MG63 (cell line): ENCODE measurements at places on chromosomes 12 and 14.

DNA sequence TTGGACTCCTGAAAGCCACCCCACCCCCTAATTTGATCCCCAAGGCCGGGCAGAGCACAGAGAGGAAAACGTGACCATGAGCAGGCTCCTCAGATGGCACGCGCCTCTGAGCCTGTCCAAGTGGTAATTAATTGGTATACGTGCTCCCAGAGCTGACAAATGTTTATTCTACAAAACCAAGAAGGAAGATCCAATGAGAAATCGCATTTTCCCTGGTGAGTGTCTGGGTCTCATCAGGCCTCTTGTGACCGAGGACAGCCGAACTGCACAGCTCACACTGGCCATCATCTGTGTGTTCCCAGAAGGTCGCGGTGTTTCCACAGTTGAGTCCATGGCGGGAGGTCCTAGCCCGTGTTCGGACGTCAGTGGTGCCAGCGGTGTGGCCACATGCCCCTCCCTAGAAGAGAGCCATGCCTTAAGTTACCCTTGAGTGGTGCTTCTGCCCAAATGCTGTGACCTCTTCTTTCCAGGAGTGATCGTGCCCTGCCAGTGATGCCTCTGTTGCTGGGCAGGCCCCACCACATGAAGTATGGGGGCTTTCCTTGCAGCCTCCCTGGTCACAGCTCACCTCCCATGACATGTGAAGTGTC, 317.5 kb upstream of the RTL1 start:
- no peak for DNase-seq

DNA sequence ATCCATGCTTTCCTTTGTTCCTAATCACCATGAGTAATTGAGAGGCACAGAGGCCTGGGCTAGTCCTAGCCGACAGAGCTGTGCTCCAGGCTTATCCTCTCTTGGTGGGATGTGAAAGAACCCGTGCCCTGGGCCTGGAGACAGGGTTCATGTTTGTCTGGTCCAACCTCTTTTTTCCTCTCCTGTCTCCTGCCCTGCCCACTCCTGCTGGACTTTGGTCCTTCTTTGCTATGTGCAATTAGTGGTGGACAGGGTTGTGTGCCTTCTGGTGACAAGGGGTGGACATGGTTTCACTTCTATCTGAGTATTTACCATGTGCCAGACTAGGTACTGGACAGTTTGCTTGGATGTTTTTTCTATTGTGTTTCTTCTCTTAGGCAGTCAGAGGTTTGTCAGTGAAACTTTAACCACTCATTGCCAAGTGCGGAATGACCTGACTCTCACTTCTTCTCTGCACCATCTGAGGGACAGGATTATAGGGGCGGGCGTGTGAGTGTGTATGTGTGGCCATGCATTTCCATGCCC, 126.1 kb downstream of the SMOC1 start:
- no peak for DNase-seq

DNA sequence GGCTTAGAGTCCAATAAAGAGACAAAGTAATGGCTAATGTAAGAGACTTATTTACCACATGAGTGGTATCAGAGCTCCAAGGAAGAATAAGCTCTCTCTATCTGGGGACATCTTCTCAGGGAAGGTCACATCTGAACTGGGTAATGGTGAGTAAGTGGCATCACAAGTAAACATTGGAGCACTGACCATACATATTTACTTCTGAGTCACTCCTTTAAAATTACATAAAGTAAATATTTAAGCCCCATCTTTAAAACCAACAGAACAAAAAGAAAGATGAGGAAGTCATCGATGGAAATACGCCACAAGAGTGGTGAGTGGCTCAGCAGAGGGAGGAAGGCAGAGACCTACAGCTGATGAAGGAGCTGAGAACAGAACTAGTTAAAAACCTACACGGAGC, 159.9 kb downstream of the DUSP6 start:
- peak; percentile 24 for DNase-seq

DNA sequence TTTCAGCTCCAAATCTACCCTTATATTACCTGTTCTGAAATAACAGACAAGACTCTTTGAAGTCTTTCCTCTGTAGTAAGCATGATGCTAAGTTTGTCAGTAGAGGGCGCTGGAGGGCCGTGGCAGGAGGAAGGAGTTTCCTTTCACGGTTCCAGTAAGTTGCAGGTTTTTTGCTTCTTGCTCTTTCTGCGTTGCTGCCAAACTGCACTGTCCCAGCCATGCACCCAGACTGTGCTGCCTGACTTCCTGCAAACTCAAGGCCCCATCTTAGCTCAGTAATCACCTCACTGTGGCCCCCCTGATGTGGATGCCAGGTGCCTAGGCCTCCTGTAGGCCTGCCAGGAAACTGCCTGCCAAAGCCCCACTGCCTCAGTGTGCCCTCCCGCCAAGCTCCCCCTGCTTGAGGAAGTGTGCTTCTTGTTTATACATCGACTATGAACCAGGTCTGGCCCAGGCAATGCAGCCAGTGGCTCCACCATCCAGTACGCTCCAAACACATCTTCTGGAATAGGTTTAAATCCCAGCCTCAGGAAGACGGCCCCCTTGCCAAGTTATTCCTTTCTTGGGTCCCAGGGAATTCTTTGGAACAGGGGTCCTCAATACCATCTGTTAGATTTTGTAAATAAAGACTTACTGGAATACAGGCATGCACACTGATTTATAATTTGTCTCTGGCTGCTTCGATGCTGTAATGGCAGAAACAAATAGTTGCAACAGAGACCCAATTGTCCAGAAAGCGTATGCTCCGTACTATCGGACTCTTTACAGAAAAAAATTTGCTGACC, 193.7 kb upstream of the LRIG3 start:
- DNase-seq: peak; percentile 67

DNA sequence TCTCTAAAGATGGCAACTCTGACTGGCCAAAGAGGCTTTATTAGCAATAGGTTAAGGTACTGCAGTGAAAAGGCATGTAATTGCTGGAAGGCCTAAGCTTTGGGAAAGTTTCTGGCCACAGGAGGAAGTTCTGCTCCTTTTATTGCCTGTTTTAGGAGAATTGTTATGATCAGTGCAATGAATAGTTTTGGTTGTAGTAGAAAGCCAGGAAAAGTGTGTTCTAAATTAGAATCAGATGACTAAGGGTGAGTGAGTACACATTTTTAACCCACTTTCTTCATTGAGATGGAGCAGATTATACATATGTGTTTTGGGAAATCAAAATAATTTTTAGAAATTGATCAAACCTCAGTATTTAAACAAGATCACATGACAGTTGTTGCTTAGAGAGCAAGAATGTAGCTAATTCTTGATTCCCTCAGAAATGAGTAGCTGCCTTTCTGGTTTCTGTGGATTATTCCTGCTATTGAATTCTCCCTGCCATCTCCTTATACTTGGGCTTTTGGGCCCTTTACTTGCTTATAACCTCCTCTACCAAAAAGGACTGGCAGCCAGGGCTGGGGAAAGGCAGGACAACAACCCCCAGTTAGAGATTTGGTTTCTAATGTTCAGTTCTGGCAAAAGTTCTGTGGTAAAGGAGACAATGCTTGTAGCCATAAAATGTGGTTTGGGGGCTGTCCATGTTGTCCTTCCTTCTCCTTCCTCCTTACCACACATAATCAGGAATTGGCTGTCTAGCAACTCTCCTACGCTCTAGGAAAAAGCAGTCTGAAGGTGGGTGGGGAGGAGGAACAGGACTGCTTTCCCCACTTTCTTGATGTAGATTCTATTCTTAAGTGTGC, 217.1 kb downstream of the SLC38A4 start:
- DNase-seq: no peak

DNA sequence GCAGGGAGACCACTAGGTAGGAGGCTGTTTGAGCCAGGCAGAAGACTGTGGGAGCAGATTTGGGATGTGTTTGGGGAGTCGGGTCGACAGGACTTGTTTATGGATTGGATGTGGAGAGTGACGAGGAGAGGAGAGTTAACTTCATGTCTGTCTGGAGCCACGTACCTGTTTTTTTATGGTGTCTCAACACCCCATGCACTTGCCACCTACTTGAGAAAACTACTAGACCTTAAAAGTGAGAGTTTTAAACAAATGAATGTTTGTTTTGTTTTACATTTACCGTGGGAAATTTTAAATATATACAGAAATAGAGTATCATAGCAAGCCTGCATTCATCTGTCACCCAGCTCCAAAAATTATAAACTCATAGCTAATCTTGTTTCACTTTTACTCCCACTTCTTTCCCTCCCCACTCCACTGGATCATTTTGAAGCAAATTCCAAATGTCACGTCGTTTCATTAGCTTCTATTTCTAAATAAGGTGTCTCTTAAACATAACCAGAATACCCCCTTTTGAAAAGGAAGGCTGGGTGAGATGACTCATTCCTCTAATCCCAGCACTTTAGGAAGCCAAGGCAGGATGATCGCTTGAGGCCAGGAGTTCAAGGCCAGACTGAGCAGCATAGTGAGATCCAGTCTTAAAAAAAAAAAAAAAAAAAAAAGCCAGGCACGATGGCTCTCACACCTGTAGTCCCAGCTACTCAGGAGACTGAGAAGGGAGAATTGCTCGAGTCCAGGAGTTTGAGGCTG, 136.2 kb downstream of the ANO6 start:
- DNase-seq: no peak

GRCh38 chr14:54475187-54475899, 13.4 kb downstream of the GMFB start:
- DNase-seq: no peak

DNA sequence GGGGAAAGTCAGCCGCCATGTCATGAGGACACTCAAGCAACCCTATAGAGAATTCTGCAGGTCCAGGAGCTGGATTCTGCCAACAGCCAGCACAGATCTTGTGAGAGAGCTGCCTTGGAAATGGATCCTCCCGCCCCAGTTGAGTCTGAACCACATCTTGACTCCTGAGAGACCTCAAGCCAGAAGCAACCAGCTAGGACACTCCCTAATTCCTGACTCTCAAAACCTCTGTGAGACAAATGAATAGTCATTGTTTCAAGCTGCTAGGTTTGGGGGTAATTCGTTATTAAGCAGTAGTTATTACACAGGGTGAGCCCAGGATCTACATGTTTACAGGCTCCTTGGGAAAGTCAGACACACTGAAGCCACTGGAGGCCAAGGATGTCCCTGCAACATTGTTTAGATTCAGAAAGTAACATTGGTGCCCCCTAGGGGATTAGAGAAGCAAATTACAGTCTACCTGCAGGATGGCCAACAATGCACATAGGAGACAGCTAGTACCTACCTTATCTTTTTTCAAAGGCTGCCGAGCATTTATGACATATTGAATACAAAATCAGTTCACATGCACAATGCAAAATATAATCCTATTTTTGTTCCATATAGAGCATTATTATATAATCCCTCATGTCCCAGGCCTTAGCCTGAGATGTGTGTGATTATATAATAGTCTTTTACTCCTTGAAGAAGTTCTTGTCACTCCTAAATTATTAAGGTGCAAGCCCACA, 57.9 kb upstream of the FICD start:
- peak; percentile 6 for DNase-seq

DNA sequence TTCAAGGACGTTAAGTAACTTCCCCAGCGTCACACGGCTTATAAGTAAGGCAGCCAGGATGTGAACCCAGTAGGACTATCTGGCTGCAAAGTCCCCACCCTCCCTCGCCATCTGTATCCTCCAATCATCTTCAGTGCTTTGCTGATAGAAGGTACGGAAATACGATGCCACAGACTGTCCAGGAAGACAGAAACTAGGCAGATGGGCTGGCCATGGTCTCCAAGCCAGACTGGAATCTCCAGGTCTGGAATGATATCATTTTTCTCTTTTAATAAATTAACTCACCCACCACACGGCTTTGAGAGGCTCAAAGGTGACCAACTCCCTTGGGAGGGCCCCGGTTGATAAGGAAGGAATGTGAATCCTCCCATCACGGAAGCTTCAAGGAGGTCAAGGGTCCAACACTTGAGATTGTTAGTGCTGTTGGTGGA, 16.3 kb upstream of the BDKRB1 start:
- DNase-seq: no peak

DNA sequence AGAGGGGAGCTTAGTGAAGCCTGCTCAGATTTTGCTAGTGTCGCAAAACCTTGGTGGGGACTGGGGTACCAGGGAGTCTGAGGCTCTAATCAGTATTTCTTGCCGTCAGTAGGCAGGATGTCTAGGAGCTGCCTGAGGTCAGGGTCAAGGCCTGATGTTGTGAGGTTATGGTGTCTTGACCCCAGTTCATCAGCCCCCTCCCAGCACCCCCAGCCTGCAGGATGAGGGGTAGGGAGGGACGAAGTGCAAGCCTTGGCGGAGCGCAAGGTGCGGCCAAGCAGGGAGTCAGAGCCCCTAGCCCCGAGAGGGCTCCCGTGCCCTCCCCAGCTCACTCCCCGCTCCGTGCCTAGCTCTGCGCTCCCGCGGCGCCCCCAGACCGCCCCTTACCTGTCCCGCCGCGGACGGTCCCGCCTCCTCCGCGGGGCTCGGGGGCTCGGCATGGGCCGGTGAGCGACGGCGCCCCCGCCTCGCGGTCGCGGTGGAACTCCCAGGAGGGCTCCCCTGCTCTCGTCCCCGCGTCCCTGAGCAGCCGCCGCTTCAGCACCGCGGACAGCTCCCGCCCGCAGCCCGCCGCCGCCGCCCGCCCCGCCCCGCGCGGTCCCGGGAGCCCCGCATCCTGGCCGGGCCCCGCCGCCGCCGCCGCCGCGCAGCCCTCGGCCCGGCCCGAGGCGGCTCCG, 347 bp downstream of the SYNDIG1L start:
- DNase-seq: peak; percentile 26

GRCh38 chr14:31080056-31080455, 53.9 kb upstream of the STRN3 start:
- DNase-seq: no peak

GRCh38 chr12:27747111-27747820, 32.8 kb upstream of the KLHL42 start:
- no peak for DNase-seq

DNA sequence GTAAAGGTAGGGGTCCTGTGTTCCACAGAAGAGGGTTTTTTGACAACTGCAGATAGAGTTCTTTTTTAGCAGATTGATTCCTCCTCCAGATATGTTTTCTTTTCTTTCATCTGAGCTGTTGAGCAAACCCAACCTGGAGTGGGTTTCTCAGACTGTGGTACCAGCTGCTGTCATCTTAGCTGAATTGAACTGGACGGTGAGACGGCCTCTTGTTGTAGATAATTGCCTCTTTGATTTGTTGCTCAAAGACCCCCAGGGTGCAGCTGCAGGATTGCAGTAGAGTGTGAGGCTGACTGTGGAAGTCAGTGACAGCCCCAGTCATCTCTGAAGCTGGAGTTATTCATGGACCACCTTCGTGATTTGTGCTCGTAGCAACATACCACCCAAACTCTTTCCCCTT, 317.7 kb downstream of the AACS start:
- no peak for DNase-seq

DNA sequence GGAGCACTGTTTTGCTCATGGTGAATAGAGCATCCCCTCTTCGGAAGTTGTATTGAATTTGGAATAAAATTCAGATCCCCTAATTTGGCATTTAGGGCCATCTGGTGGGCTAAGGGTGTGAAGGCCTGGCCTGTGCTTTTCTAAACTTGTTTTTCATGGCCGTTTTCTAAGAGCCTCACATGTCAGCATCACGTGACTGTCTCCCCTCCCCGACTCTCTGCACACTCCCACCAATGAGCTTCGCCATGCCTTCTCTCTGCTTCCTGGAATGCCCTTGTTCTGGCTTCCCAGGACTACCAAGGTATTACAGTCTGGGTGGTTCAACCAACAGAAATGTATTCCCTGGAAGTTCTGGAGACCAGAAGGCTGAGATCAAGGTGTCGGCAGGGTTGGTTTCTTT, 85.3 kb downstream of the PRIMA1 start:
- no peak for DNase-seq

GRCh38 chr12:9731393-9731792, 1.5 kb downstream of the CLECL1 start:
- DNase-seq: no peak
